ENCODE measurements at places on chromosomes 12 and 14.

DNA sequence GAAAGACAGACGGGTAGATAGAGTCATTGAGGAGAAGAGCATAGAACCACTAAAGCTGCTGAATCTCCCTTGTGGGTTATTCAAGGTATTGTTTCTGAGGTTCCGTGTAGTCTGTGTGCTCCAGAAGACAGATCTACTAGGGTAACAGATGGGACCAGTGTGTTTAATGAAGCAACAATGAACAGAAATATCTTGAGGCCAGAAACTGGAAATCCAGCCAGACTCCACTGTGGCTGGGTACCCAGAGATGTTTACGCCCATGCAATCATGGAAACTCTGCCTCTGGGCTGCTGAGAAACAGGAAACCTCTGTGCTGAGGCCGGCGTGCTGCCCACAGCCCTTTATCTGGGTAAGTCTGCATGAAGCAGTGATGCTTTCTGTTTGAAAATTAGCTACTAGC lies 8.3 kb downstream of the PROX2 start:
- no peak for ATAC-seq

- no peak for ATAC-seq
Measured at GRCh38 chr14:52694761-52695480, 437 bp downstream of the ERO1A start.

DNA sequence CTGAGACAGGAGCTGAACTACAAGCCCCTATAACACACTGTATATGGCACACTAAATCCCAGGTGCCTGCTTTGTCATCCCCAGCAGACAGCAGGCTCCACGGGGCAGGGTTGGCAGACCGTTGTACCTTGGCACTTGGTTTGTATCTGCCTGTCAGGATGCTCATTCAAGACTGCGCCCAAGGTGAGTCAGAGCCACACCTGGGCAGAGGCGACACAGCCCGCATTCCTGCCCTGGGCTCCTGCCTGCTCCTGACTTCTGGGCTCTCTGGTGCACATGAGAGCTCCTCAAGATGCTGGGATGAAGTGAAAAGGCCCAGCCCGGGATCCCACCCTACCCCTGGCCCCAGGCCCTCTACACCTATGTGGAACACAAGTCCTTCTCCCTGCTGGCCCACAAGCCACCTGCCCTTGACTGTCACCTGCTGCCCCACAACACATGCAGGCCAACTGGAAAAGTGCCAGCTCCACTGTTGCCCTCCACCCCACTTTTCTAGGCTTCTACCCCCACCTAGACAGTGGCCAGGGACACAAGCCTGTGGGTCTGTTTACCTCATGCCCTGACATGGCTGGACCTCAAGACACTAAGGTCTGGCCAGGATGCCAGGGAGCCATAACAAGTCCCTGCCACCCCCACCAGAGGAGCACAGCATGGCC lies 30.8 kb upstream of the PNMA1 start:
- ATAC-seq: peak; percentile 84

GRCh38 chr14:101721951-101722661 lies 39.4 kb upstream of the PPP2R5C start:
- peak; percentile 60 for ATAC-seq

- no peak for ATAC-seq
Measured at GRCh38 chr12:14129611-14130195, 148.3 kb upstream of the GRIN2B start.

DNA sequence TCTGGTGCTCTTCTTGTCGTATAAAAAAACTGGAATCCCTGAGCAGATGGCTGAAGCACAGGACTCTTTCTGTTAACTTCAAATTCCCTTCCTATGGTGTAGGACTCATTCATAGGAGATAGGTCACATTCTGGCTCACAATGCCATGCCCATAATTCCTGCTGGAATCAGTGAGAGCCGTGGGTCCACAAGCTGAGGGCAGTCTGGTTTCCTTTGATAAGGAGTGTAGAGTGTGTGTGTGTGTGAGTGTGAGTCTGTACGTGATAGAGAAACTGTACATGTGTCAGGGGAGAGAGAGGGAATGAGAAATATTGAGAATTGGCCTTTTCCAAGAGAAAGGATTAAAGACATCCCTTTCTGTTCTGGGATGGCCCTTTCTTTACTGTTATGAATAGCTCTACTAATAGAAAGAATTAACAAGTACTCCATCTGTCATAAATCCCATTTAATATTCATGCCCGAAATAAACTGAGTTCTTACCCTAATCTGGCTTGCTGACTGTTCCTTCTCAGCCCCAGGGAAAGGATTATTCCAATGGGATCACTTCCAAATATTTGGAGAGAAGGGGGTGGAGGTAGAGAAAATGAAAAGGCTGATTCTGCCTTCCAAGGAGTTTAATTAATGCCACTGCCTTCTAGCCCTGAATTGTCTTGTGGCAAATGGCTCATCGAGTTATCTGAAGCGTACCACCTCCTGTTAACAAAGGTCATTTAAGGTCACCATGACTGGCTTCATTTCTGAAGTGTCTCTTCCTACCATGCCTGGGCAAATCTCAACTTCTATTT lies 79.0 kb downstream of the TMX1 start:
- peak; percentile 47 for ATAC-seq

DNA sequence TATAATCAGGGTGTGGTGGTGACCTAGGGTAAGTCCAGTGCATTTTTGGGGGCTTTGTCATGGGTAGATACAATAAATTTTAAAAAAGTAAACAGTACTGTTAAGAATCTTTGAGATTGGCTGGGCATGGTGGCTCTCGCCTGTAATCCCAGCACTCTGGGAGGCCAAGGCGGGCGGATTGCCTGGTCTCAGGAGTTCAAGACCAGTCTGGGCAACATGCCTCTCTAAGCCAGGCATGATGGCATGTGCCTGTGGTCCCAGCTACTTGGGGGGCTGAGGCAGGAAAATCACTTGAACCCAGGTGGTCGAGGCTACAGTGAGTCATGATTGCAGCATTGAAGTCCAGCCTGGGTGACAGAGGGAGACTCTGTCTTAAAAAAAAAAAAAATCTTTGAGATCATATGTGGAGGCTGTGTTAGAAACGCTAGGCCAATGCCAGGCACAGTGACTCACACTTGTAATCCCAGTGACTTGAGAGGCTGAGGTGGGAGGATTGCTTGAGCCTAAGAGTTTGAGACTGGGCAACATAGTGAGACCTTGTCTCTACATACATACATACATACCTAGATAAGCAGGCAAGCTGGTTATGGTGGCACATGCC lies 67.7 kb downstream of the PRKCH start:
- peak; percentile 38 for ATAC-seq

DNA sequence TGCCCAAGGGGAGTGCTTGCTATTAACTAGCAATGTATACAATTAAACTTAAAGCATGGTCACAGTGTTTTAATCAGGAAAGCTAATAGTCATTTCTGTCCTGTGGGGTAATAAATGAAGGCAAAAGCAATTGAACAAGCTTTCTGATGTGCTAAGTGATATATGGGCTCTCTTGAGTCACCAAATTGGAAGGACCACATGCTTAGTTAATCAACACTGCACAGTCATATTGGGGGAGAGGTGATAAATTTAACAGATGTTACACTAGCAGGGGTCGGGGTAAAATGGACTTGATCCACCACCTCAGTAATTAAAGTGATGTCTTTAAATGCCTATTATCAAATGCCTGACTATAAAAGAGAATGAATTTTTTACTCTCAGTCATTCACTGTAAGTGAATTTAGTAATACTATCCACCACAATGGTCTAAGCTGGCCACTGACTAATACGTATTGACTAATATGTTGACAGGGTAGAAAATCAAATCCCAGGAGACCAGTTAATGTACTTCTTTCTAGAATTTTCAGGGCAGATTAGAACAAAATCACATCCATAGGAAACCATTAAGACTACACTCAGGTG lies 736.3 kb downstream of the RPS29 start:
- no peak for ATAC-seq

DNA sequence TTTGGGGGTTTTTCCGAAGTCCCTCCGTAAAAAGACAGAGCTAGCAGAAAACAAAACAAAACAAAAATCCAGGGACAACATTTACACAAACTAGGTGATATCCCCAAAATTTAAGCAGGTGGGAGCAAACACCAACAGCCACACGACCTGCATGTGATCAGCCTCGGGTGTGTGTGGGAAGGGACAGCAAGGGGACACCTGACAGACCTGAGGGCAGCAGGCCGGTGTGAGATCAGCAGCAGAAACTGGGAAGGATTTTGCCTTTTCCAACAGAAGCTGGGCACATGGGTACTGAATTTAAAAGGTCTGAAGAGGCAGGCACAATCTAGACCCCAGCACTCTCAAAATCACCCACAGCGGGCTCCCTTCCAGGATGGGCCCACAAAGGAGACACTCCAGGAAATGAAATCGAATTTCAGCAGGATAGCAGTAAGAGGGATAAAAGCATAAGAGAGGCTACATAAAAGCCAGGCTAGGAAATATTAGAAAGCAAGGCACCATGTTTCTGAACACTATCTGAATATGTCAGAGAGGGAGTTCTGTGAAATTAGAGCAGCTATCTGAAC lies 36.5 kb upstream of the SELPLG start:
- ATAC-seq: no peak

DNA sequence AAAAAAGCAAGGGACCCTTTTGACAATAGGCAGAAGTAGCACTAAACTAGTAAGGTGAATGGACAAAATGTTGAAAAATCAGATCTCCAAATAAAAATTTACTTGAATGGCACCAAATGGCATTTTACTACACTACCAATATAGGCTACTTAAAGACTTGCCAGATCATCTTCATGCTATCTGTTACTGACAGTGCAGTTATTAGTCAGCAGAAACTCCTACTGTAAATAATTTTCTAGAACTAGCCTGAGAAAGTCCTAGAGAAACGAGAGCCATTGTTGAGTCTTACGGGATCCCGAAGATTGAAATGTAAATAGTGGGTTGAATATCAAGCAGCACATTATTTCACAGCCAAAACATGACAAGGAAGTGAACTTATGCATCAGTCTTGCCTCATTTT lies 350.3 kb downstream of the SEC23A start:
- ATAC-seq: no peak

GRCh38 chr12:106138357-106138632 lies 459 bp downstream of the NUAK1 start:
- no peak for ATAC-seq

GRCh38 chr14:47917344-47917954 lies 242.0 kb upstream of the MDGA2 start:
- no peak for ATAC-seq

DNA sequence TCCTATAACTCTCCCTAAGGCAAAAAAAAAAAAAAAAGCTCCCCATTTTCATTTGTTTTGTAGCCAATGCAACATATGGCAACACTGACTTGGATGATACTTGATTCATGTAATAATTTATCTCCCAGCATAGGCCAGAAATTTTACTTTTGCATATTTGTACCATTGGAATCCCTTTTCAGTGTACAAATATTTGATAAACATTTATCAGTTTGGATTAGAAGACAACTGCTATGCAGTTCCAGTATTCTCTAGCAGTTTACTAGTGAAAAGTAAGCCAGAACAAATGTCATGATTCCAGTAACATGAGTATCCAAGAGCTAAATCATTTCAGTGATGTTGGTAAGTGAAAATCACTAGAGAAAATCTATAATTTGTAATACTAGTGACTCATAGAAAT lies 392.3 kb downstream of the CCER1 start:
- no peak for ATAC-seq

GRCh38 chr12:6708960-6709394 lies 8.4 kb upstream of the PIANP start:
- no peak for ATAC-seq

DNA sequence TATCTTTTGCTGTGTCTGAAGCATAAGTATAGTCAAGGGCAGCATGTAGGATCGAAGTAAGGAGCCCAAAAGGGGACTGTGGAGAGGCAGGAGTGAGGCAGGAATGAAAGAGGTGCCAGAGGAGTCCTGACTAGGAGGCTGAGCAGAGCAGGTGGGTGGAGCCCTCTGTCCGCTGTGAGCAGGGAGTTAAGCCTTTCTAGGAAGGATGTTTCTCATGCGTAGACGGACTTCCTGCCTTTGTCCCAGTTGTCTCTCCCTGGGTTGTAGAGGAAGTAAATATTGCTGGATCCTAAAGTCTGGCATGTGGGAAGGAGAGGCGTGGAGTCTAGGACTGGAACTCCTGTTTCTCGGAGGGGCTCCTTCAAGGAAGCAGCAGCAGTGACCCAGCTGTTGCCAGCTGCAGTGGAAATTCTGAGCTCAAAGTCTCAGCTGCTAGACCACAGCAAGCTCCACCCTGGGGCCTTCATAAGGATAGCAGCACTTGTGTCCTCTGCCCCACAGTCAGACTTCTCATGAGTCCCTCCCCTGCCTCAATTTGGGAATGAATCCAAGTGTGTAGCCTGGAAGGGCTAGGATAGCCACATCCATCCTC lies 44.0 kb downstream of the RBMS2 start:
- ATAC-seq: peak; percentile 69

DNA sequence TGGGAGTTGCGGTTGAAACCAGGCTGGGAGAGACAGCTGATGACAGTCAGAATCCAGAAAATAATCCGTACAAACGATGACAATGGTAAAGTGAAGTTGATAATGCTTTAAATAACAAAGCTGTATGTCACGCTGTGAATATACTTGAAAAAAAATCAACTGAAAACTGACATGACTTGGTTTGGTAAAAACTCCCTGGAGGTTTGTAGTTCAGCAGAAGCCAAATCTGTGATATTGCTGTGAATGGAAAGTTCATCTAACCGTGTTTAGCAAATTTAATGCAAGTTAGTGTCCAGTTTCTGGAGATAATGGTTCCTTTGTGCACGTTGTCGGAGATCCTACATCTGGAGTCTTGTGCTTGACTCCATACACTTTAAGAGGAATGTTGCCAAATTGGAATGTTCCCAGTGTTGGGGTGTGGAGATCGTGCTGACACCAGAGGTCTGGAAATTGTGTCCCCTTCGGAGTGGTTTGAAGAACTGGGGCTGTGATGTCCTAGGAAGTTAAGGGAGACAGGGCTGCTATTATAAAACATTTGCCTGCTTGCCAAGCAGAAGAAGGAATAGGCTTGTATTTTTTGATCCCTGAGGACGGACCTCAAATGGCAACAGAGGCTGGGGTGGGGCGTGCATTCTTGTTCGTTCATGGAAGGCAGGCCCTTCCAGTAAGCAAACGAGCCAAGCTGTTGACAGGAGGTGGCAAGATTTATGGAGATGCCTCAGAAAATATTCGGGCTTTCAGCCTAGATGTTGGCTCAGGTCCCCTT lies 30.6 kb downstream of the PPFIBP1 start:
- peak; percentile 56 for ATAC-seq

- peak; percentile 67 for ATAC-seq
Measured at GRCh38 chr12:89390802-89391673, 38.7 kb upstream of the DUSP6 start.

GRCh38 chr14:61379639-61380184 lies 58.3 kb downstream of the PRKCH start:
- ATAC-seq: no peak

DNA sequence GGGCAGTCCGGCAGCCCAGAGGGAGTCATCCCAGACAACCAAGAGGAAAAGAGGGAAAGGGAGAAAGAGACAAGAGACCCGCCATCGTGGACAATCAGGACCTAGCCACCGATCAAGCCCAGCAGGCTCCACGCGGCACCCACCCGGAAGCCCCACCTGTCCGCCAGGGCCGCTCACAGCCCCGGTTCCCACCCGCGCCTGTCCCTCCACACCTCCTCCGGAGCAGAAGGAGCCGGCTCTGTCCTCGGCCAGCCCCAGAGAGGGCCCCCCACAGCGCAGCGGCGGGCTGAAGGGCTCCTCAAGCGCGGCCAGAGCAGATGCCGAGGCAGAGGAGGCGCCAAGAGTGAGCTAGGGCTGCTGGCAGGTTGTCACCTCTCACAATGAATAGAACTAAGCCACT lies 784.7 kb upstream of the FBXO33 start:
- no peak for ATAC-seq

Measured in esophagus mucosa (tissue), 1 donor.